ENCODE measurements at places on chromosomes 6 and 20. TPM values are rescaled to one million over a fixed set of nuclear protein-coding genes. Genes with fewer than 3 reads are reported as not detected.

Gene NSFL1C
- 109 TPM for total RNA-seq

Gene ULBP1
- 0.49 TPM for total RNA-seq

Gene TNXB
- 3.3 TPM for total RNA-seq

Gene HCRTR2
- total RNA-seq = not detected

Gene TOMM34
- total RNA-seq = 63.4 TPM

Gene CCM2L
- not detected for total RNA-seq

DNA sequence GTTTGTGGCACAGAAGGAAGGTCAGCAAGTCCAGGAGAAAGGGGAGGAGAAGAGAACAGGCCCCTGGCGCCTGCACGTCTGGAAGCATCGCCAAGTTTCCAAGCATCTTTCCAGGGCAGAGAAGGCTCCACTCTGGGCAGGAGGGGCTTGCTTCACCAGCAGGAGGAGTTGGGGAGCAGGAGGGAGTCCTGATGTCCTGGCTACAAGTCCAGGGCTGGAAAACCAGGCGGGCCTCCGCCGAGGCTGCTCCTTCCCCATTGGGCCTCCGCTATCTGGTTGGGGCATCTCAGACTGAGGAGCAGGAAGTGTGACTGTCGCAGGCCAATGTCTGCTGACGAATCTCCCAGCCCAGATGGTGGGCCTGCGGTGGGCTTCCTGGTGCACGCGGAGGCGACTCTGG, 421.9 kb downstream of the PREX1 start:
- no peaks in the 10 kb centered on the region for H3K4me1 ChIP-seq
- no peak overlapping the region for H3K27ac ChIP-seq
- H3K36me3 ChIP-seq = no peaks in the 10 kb centered on the region
- no peak overlapping the region for H3K4me3 ChIP-seq
- peaks cover 10% of the 10 kb centered on the region for H3K27me3 ChIP-seq

DNA sequence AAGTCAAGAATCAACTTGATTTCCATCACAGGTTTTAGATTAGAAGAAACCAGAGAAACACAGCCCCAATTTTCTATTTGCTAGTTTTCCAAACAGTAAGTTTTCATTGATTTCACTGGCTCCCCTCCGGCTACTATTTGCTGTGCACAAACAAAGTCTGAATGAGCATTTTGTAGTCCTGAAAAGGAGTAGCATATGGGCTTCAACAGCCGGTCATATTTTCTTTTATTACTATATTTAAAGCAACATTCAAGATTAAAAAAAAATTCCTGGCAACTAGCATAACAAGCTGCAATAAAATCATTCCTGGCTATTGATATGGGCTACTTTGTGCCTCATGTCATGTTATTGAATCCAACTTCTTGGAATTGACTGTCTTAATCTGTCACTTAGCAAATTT, 48.3 kb downstream of the CARMIL1 start:
- no peak overlapping the region for H3K4me3 ChIP-seq
- H3K36me3 ChIP-seq = no peaks in the 10 kb centered on the region
- H3K27me3 ChIP-seq = peaks cover 4% of the 10 kb centered on the region
- H3K27ac ChIP-seq = no peak overlapping the region

DNA sequence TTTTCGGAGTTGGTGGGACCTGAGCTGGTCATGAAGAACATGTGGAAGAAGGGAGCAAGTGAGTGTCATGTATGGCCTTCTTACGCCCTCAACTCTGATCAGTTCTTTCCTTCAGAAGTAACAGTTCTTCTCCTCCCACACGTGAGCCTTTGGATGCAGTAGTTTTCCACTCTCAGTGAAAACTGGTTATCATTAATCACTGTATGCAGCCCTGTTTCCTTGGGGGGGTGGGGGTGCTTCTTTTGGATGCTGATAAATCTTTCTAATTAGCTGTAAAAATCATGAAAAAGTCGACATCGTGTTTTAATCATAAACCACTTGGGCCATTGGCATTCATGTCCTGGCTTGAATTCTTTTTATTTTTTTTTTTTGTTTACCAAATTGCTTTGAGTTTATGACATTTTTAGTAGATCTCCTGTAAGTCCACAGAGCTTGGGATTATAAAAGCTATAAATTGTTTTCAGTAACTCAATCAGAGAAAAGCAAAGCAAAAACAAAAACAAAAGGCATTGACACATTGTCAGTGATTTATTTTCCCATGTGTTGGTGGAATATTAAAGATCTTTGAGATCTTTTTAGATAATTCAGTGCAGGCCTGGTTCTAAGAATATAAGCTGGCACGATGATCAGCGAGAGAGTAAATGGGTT, 84.8 kb downstream of the TRMT11 start:
- no peak overlapping the region for H3K4me3 ChIP-seq
- no peaks in the 10 kb centered on the region for H3K4me1 ChIP-seq
- no peaks in the 10 kb centered on the region for H3K27me3 ChIP-seq
- peaks cover 2% of the 10 kb centered on the region for H3K36me3 ChIP-seq

GRCh38 chr20:19874040-19874727, 116.1 kb downstream of the RIN2 start:
- H3K36me3 ChIP-seq = no peaks in the 10 kb centered on the region
- no peak overlapping the region for H3K4me3 ChIP-seq
- H3K27ac ChIP-seq = no peak overlapping the region
- no peaks in the 10 kb centered on the region for H3K4me1 ChIP-seq

GRCh38 chr20:62860924-62861691, 514 bp downstream of the TCFL5 start:
- peaks cover 12% of the 10 kb centered on the region for H3K36me3 ChIP-seq
- H3K27ac ChIP-seq = no peak overlapping the region
- peaks cover 10% of the 10 kb centered on the region for H3K4me1 ChIP-seq
- peak; percentile 85 for DNase-seq
- H3K27me3 ChIP-seq = peaks cover 24% of the 10 kb centered on the region

- DNase-seq = no peak
- H3K27ac ChIP-seq = no peak overlapping the region
- H3K27me3 ChIP-seq = peaks cover under 1% of the 10 kb centered on the region
- H3K4me3 ChIP-seq = no peak overlapping the region
- H3K4me1 ChIP-seq = peaks cover 8% of the 10 kb centered on the region
- no peaks in the 10 kb centered on the region for H3K36me3 ChIP-seq
Measured at GRCh38 chr6:154614641-154615040, 104.2 kb upstream of the CNKSR3 start.

DNA sequence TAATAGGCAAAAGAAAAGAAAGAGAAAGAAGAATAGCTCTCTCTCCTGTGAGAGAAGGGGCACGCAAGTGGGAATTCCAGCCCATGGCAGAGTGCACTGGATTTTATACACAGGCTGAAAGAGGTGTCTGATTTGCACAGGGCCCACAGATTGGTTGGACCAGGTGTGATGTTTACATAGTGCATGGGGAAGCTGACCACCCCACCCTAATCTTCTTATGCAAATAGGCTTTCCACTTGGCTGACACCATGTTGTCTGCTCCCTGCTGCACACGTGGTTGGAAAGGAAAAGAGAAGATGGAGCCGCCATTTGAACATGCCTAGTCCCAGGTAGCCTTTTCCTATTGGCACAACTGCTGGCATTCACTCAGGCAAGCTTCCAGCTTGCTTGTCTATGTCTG, 20.2 kb downstream of the MICA start:
- no peak overlapping the region for H3K27ac ChIP-seq
- DNase-seq = no peak
- H3K4me1 ChIP-seq = no peaks in the 10 kb centered on the region
- H3K27me3 ChIP-seq = peaks cover 24% of the 10 kb centered on the region
- peaks cover 2% of the 10 kb centered on the region for H3K36me3 ChIP-seq

GRCh38 chr6:4772750-4773149, 3.5 kb upstream of the CDYL start:
- DNase-seq = peak; percentile 39
- no peak overlapping the region for H3K27ac ChIP-seq
- H3K36me3 ChIP-seq = peaks cover 3% of the 10 kb centered on the region
- H3K27me3 ChIP-seq = peaks cover 43% of the 10 kb centered on the region
